ENCODE measurements at places on chromosomes 12 and 14. TPM values are rescaled to one million over a fixed set of nuclear protein-coding genes. Genes with fewer than 3 reads are reported as not detected.

ASB2 gene
- 162 TPM for total RNA-seq

DNA sequence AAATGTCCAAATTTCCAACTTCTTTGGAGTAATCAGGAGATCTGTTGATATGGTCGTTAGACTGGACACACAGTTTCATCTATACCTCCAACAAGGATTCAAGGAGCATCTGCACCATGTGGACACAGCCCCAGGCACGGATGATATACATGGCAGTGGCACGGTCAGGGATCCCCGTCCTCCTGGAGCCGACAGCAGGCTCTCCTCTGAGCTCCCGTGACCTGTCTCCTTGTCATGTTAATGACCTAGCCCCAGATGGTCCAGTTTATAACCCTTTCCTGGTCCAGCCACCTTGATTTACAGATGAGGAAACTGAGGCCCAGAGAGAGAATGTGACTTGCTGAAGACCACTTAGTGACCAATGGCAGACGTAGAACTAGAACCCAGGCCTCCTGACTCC, 16.5 kb upstream of the SERPINA4 start:
- DNase-seq, result no peak

KRT83 gene
- total RNA-seq, result not detected

AACS gene
- total RNA-seq, result 12.4 TPM

DNA sequence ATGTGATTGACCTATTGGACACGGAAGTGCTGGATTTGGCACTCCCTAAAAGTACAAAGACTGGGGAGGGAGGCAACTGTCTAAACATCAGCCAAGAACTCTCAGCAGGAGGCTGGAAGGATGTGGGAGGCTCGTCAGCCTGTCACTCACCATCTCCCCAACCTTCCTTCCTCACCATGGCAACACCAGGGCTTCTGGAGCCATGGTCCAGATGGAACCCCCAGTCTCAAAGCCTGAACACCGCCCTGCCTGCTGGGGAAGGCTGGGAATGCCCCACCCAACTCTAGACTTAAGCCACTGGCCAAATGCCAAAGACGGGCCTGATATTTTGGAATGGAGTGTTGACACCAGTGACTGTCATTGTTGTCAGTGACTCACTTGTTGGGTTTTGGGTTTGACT, 55.3 kb downstream of the GALNT16 start:
- no peak for DNase-seq

Data from heart left ventricle (tissue), 16 donors.